ENCODE measurements at places on chromosomes 5 and 9. TPM values are rescaled to one million over a fixed set of nuclear protein-coding genes. Genes with fewer than 3 reads are reported as not detected.
A peak's percentile ranks its signal among the peaks of the same experiment; 100 is the strongest.

- H3K27me3 ChIP-seq = no peaks in the 10 kb centered on the region
- DNase-seq = no peak
- peaks cover 27% of the 10 kb centered on the region for H3K36me3 ChIP-seq
Observed at GRCh38 chr9:123031963-123032362, 1.5 kb upstream of the GPR21 start.

- H3K36me3 ChIP-seq = no peaks in the 10 kb centered on the region
- H3K27ac ChIP-seq = no peak overlapping the region
- peak; percentile 72 for DNase-seq
- peaks cover 12% of the 10 kb centered on the region for H3K4me1 ChIP-seq
Observed at GRCh38 chr9:129561594-129562281, 59.2 kb downstream of the C9orf50 start.

Gene CCDC69
- total RNA-seq = 61.0 TPM

DNA sequence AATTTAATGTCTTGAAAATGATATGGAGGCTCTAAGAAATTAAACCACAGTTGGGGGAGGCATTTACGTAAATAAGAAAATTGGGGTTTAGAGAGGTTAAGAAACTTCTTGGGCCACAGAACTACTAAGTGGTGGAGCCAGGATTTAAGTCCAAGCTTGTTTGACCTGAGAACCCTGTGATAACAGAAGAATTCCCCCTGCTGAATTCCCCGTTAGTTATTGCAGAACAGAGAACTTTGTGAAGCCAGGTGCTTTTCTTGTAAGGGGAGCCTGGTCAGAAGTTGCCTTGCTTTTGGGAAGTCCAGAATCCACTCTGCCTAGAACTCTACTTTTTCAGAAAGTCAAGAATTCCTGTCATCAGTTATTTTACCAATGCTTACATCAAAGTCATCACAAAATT, 309.3 kb upstream of the SEMA6A start:
- DNase-seq = no peak
- no peaks in the 10 kb centered on the region for H3K27me3 ChIP-seq

GRCh38 chr5:152560512-152561137, 155.5 kb upstream of the NMUR2 start:
- DNase-seq = peak; percentile 48
- no peaks in the 10 kb centered on the region for H3K4me1 ChIP-seq
- no peak overlapping the region for H3K27ac ChIP-seq
- no peaks in the 10 kb centered on the region for H3K36me3 ChIP-seq
- no peaks in the 10 kb centered on the region for H3K27me3 ChIP-seq
- H3K4me3 ChIP-seq = no peak overlapping the region

DNA sequence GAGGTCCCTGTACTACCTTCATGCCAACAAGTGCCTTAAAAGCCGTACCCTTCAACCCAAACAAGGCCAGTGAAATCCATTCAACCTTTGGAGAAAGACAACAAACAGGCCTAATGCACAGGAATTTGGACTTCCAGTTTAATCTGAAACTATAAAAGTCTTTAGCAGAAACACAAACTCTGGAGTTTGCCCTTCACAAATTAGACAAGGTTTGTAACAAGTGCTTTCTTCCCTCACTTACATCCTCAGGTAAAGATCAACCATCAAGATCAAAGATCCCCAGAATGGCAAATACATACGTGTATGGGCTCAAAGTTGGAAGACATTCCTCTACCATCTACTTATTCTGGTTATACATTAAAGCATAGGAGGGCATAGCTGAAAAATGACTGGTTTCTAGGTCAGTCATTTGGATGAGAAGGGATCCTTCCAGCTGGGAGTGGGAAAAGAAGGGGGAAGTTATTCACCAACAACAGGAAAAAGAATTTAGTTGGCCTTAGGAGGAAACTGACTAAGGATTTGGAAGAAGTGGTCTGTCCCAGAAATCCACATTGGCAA, 2.0 kb downstream of the DAB2 start:
- no peaks in the 10 kb centered on the region for H3K36me3 ChIP-seq
- H3K27ac ChIP-seq = peak overlapping the region; percentile 85
- no peaks in the 10 kb centered on the region for H3K27me3 ChIP-seq
- peaks cover 47% of the 10 kb centered on the region for H3K4me1 ChIP-seq
- peak overlapping the region; percentile 64 for H3K4me3 ChIP-seq
- no peak for DNase-seq

Data from upper lobe of left lung (tissue), 6 donors.